ENCODE measurements at places on chromosomes 7 and 10. TPM values are rescaled to one million over a fixed set of nuclear protein-coding genes. Genes with fewer than 3 reads are reported as not detected.

NKX1-2 gene
- not detected for total RNA-seq

- DNase-seq: no peak
These were observed 47.5 kb upstream of the AGR3 start for GRCh38 chr7:16929146-16929762.

GRCh38 chr7:87129848-87130247 is 22.4 kb upstream of the DMTF1 start:
- DNase-seq: no peak

DNA sequence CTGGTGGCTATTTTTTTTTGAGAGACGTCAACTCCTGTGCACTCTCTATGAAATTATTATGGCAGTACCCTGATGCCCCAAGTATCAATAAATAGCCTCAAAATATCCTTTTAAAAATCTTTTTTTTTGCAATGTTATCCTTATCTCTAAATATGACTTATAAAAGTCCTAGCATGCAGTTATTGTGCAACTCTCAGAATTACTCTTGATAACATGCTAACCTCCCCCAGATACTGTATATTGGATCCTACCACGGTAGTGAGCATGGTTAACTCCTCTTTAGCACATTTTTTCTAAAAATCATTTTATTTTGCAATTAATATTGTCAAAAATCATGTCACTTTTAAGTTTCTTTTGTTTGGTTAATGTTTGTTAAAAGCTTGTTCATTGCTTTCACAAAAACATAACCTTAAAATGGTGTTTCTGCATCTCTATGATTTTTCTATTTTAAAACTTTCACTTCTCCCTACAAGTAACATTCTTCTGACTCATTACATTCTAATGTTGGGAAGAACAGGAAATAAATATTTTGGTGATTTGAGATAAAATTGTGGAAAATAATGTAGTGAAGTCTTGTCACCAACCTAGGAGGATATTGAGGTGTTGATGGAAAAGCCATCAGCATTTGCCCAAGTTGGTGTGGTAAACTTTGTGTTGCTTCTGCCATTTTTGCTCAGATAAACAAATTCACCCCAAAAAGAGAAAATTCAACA is 42.1 kb upstream of the ADRA2A start:
- DNase-seq: no peak

DNA sequence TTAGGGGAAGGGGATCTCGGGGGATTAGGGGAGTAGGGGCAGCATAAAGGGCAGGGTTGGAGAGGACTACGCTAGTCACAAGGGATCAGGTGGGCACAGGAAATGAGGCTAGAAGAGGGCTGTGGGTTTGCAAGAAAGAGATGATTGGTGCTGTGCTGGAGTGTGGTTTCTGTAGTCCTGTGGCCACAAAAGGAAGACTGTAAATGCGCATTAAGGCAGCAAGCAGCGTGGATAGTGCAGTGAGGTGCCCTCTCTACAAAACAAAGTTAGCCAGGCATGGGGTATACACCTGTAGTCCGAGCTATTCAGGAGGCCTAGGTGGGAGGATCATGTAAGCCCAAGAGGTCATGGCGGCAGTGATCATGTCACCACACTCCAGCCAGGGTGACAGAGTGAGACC is 212.1 kb downstream of the MLLT10 start:
- DNase-seq: no peak

- DNase-seq: no peak
These were observed 164.7 kb downstream of the CAMK1D start for GRCh38 chr10:12513775-12514673.

GRCh38 chr7:19561121-19561805 is 147.6 kb downstream of the POLR1F start:
- DNase-seq: no peak

- DNase-seq: no peak
These were observed 122.0 kb upstream of the HABP2 start for GRCh38 chr10:113430634-113431397.

DNA sequence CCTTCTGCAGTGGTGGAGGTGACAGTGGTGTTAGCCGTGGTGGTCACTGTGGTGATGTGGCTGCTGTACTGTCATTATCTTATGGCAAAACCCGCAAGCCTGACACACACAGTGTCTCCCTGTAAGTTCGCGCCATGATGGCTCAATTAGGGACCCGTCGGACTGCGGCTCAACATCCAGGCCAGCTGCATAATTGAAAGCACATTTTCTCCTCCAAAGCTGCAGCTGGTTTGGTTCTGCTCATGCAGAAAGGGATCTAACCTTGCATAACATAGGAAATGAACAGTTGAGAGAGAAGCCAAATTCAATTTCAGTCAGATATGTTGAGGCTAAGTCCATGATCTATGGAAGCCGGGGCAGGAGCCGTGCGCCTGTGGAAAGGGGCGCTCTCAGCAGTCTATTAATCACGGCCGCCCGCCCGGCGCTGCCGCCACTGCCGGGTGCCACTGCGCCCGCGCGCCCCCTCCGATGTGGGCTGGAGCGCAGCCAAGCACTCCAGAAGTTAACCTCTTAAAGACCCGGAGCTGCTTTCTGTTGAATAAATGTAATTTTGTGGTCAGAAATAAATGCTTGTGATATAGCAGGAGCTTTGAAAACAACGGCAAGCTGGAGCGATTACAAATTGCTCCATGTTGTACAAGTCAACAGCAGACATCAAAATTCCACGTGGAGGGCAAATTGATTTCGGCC is 227.7 kb downstream of the CUX1 start:
- no peak for DNase-seq

- no peak for DNase-seq
These were observed 125.2 kb upstream of the STEAP4 start for GRCh38 chr7:88431882-88432281.

DNA sequence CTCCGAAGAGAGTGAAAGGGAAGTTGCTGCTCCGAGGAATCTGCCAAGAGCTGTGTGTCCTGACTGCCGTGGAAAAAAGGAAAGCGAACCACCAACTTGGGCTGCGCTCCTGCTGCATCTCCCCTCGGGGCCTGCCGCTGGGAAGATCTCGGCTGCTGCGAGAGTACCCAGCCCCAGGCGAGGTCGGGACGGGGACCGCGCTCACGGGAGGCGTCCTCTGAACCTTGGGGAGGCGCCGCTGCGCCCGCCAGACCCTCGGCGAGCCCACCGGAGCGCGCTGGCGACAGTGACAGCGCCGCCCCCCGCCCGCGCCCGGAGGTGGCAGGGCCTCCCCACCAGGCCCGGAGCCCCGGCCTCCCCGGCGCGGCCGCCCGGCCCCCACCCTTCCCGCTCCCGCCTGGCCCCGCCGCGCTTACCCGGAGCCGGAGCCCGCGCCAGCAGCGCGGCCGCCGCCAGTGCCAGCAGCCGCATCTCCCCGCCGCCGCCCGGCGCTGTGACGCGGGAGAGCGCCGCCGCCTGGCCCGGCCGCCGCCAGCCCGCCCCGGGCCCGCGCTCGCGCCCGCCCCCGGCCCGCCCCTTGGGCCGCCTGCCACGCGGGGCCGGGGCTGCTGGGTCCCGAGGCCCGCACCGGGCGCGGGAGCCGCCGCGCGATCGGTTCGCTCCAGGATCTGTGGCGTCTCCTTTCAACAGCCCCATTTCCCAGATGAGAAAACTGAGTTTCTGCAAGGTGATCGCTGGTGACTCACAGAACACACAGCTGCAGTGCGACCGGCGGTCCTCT is at the start of gene VSTM4:
TSS of gene VSTM4 (minus strand) at position 508 of the 781 bp plus-strand sequence. CDS start at position 471, 37 bp downstream.
- no peak for DNase-seq

DNA sequence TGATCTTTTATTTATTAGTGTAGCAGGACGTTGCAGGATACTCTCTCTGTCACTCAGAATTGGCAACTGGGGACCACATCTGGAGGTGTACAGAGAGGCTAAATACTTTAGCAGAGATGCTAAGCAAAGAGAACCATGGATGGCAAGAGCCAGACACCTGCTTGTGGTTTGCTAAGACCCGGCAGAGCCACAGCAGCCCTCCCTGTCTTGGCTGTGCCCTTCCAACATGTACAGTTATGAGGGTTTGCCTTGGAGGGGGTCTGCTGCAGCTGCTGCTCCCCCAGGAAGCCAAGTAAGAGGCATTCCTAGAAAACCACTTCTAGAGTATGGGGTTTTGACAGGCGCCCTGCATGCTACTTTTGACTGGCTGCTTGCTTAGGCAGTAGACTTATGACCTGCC is 5.1 kb downstream of the NPVF start:
- DNase-seq: no peak

Data from left colon (tissue), 2 donors.